ENCODE measurements at places on chromosomes 11 and 22. TPM values are rescaled to one million over a fixed set of nuclear protein-coding genes. Genes with fewer than 3 reads are reported as not detected.

Gene OR8D1
- not detected for total RNA-seq

Gene HPX
- total RNA-seq = 1.7 TPM

Gene HEPHL1
- total RNA-seq = not detected

Gene GPR83
- total RNA-seq = not detected

Gene ZBTB44
- total RNA-seq = 37.0 TPM

Gene MUC6
- not detected for total RNA-seq

Gene FAM111B
- total RNA-seq = 1.9 TPM

Gene SOX6
- total RNA-seq = 8.2 TPM

Gene TCN1
- not detected for total RNA-seq

Gene TENM4
- 4.7 TPM for total RNA-seq

Gene SMPD1
- total RNA-seq = 22.5 TPM

Gene VSIG2
- 5.8 TPM for total RNA-seq
